ENCODE measurements at places on chromosomes 12 and 14.

GRCh38 chr12:95615749-95616148, 64.5 kb upstream of the USP44 start:
- peak; percentile 17 for DNase-seq

GRCh38 chr14:35248476-35248788, 43.8 kb upstream of the PSMA6 start:
- DNase-seq, result no peak

- no peak for DNase-seq
These were observed at the start of gene MGAT4C for GRCh38 chr12:86256163-86256562. MGAT4C (minus strand) TSS chr12:86256391.

DNA sequence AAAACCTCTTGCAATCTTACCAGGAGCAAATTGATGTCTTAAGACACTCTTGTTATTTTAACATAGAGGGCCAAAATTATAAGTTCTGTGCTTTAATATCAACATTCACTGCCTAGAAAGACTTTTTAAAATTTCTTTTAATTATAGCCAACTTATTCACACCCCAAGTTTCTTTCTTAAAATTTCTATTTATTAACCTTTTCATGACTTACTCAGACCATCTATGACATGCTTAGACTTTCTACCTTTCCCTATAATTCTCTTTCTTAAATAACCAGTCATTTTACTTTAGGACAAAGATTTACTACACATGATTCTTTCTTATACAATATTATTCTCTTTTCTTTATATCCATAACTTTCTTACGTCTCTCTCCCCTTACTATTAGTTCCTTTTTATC, 220.4 kb downstream of the NUBPL start:
- peak; percentile 17 for DNase-seq
